ENCODE measurements at places on chromosomes 5 and 9.

DNA sequence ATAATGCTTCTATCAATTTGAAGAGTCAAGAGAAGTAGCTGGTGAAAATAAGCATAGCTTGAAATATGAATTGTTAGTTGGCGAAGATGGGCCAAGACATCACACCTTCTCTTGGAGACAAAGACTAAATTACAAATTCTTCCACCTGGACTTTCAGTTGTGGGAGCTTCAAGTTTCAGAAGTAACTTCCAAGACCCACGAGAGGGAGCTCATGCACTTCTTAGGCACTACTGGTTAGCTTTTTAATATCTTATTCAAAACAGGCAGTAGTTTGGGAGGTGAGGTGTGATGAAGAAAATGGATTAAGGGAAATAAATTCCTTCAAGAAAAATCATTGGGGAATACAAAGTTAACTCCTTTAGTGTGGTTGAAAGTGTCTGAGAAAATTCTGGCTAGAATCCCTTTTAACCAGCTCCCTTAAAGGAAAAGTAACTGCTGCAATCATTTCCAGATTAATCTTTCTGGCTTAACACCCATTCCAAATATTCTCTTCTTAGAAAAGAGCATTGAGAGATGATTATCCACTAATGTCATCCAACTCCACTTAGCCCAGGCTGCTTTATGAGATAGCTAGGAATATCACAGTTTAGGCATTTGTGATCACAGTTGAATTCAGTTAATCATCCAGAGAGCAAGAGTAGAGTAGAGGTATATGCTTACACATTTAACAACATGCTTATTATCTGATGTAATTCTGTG, 139.5 kb upstream of the DMRTA1 start:
- peak; percentile 27 for DNase-seq

DNA sequence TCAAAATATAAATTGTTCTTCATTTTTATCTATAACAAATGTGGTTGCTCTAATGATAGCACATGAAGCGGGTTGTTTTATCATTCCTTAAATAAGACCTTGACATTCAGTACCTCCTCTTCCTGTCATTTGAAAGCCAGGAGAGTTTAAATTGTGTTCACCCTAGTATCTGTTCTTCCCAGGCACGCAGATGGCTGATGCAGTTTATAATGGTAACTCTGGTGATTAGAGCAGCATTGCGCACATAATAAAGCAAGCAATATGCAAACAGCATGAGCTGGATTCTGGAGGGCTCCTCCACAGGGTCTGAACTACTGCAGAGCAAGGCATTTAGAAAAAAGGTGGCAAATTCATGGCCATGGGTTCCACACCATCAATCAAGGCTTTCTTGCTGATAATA, 307.8 kb downstream of the ENC1 start:
- no peak for DNase-seq

GRCh38 chr9:96040591-96041461, 165.3 kb downstream of the ERCC6L2 start:
- DNase-seq: peak; percentile 60

DNA sequence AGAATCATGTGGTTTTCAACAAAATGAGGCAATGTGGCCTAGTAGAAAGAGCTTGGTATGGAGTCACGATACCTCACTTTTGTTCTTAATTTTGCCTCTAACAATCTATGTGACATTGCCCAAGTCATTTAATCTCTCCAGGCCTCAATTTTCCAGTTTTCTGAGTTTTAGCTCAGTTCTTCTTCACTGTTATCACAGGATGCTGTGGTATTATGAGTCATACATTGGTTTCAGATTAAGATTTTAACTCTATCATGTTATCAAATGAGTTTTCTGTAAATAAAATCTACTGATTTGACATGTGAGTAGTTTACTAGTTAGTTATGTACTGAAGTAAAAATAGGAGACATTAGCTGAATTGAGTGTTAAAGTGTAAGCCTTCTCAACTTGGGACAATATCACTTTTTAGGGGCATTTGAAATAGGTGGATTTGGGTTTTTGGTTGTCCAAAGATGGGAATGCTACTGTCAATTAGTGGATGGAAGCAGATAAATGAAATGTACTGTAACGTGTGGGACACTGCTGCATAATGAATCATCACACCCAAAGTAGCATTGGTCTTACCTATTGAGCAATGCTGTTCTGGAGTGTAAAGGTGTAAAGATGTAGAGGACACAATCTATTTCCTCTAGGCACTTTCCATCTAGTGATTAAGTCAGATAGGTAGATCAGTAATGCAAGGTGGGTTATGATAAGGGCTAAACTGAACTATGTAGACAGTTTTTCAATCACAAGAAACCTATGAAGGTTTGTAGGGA, 73.3 kb downstream of the NNT start:
- no peak for DNase-seq

DNA sequence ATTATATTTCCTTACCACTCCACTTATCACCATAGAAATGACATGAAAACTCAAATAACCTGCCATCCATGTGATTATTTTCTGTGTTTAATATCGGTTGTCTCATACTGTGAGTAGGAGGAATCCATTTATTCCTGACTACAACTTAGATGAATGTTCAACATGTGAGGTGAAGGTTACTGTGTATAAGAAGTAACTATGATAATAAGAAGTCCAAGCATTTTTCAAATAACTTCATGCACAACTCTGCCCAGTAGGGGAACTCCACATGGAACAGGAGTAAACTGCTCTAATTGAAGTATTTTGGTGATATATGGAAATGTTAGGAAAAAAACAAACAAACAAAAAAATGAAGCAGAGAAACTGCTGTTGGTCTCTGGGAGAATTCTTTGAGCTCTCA, 447.5 kb upstream of the GRIN3A start:
- no peak for DNase-seq

DNA sequence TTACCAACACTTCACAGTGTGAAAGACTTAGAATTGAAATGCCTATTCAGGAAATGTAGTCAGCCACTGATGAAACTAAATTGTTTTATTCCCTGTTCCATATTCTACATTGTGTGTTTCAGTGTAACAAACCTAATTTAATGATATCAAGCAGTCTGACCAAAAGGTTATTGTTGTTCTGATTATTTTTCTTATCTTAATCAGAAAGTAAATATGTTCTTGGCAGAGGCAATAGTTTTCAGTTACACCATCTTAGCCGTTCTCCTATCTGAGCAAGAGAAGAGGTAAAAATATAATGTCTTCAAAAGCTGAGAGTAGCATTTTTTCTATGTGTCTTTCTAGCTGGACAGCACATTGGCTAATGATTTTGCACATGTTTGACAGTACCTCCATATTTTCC, 17.1 kb downstream of the CDC26 start:
- DNase-seq: no peak

DNA sequence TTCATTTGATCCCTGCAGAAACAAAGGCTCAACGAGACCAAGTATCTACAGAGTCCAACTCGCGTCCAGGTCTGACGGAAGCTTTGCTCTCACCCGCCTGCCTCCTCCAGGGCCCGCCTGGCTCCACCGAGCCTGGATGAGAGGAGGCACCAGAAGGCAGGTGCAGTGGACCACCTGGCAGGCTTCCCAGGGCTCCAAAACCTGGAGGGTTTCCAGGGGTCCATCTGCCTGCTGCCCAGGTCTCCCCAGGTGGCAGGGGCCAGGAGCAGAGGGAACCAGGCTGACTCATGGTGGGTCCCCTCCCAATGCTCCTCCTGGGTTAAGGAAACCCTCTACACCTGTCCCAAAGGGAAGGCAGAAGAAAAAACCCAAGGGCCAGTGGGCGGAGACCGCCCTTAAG, 59.5 kb downstream of the VAV2 start:
- DNase-seq: no peak

DNA sequence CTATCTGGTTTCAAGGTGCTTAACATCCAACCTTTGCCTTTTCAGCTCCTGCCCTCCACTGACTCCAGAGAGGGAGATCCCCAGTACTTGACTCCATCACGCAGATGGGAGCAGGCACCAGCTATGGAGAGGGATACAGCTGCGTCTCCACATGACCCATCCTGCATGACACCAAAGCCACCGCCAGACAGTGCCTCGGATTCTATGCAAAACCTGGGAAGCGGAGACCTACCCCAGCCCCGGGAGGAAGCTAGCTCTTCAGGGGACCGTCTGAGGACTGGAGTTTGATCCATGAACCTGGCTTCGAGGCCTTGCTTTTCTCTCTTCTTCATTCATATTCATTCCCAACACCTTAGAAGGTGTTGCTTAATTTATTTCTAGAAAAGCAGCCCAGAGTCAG, 24.8 kb downstream of the HRH2 start:
- DNase-seq: no peak

DNA sequence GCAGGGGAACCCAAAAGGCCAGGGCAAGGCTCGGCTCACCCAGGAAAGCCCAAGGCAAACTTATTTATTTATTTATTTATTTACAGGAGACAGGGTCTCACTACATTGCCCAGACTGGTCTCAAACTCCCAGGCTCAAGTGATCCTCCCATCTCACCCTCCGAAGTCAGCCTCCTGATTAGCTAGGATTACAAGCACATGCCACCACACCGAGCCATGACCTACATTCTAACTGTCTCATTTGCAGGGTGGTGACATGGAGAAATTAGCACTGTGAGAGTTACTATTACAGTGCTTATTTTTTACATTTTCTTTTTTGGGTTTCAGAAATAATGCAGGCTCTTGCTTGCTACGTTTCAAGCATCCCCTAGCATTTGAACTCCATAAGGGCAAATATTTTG, 18.1 kb downstream of the ARHGEF37 start:
- no peak for DNase-seq

GRCh38 chr9:31389075-31389474, 995.4 kb upstream of the ACO1 start:
- DNase-seq: no peak

DNA sequence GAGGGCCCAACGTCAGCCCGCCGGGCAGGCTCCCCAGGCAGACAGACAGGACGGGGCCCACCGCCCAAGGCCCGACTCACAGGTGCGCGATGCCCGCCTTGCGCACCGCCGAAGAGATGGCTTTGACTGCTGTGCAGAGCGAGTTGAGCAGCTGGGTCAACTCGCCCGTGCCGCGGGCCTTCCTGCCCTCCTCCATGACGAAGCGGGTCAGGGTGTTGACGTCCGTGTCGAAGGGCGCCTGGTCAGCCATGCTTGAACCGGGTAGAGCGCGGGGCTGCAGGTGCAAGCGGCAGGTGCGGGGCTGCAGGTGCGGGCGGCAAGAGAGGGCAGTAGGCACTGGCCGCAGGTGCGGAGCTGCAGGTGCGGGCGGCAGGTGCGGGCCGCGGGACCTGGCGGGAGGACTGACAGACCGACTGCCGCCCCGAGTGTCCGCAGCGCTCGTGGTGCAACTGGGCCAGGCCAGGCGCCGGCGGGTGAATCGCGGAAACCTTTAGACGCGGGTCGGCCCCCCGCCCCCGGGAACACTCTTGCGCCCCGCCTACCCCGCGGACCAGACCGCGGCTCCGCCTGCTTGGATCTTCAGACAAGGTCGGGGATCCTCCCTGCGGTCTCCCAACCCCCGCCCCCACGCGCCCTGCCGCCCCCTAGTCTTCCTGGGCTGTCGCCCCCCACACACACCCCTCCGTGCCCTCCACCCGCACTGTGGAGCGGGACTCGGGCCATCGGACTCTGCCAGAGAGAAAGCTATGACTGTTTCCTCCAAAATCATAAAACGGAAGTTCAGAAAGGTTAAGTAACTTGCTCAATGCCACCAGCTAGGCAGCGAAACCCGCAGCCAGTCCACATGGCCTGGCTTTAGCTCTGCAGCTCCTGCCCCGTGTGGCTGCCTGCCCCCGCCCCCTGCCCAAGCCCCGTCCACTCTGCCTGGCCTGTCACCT, at the start of gene FBP1:
Gene FBP1, minus strand, starts transcription at position 458 of the 938 bp plus-strand sequence. Its CDS starts 208 bp downstream, at position 250.
- DNase-seq: no peak
